ENCODE measurements at places on chromosomes 16 and 17. TPM values are rescaled to one million over a fixed set of nuclear protein-coding genes. Genes with fewer than 3 reads are reported as not detected.

DNA sequence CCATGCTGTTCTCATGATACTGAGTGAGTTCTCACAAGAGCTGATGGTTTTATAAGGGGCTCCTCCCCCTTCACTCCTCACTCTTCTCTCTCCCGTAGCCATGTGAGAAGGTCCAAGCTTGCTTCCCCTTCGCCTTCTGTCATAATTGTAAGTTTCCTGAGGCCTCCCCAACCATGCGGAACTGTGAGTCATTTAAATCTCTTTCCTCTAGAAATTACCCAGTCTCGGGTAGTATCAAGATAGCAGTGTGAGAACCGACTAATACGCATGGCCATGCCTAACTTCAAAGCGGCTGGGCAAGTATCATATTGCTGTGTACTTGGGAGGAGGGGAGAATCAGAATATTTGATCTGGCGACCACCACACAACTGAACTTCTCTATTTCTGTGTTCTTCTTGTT lies 88.3 kb downstream of the PRKCB start:
- DNase-seq = no peak

- no peak for DNase-seq
Measured at GRCh38 chr16:84604477-84605013, 13.3 kb downstream of the COTL1 start.

- no peak for DNase-seq
Measured at GRCh38 chr16:46753015-46753414, 4.9 kb upstream of the MYLK3 start.

DNA sequence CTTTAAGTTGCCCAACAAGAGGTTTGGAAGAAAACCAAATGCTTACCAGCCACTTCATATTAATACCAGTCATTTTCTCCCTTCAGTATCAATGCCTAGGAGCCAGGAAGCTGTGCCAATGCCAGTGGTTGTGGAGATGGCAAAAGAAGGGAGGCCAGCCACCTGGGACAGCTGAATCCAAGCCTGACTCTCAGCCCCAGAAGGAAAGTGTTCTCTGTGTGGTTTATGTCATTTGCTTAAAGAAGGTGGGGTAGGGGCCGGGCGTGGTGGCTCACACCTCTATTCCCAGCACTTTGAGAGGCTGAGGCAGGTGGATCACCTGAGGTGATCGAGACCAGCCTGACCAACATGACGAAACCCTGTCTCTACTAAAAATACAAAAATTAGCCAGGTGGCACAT lies 13.4 kb downstream of the C17orf78 start:
- no peak for DNase-seq

GRCh38 chr16:89921702-89922476 lies 1.3 kb upstream of the TUBB3 start:
- peak; percentile 99 for DNase-seq

- DNase-seq = no peak
Measured at GRCh38 chr16:89397331-89397861, 93.0 kb downstream of the ANKRD11 start.

- DNase-seq = no peak
Measured at GRCh38 chr17:66220079-66220835, 9.0 kb downstream of the APOH start.

DNA sequence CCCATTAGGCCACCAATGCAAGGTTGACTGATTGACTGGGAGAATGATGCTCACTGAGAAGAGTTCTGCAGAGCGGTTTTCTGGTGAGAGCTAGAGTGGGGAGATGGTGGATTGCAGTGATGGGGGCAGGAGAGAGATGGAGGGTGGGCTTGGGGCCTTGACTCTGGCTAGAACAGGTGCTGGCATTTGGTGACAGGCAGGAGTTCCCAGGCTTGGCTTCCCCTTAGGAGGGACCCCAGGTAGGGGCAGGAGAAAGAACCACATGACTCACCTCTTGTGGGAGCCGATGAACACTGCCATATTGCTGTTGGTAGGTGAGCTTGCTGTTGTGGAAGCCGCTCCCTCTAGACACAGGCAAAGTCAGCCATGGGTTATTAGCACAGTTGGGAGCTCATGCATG lies 8.0 kb downstream of the CD300LB start:
- no peak for DNase-seq

- DNase-seq = no peak
Measured at GRCh38 chr16:47047524-47048203, 74.2 kb upstream of the DNAJA2 start.

PTX4 gene
- total RNA-seq = not detected

NHLRC4 gene
- 0.13 TPM for total RNA-seq

MT1A gene
- not detected for total RNA-seq

TIMP2 gene
- 620 TPM for total RNA-seq

ST6GALNAC2 gene
- 1.4 TPM for total RNA-seq

ZNF778 gene
- total RNA-seq = 3.6 TPM

HASPIN gene
- 3.0 TPM for total RNA-seq

All from GM23248 (cell line).